ENCODE measurements at places on chromosomes 2 and 18.
A peak's percentile ranks its signal among the peaks of the same experiment; 100 is the strongest.

DNA sequence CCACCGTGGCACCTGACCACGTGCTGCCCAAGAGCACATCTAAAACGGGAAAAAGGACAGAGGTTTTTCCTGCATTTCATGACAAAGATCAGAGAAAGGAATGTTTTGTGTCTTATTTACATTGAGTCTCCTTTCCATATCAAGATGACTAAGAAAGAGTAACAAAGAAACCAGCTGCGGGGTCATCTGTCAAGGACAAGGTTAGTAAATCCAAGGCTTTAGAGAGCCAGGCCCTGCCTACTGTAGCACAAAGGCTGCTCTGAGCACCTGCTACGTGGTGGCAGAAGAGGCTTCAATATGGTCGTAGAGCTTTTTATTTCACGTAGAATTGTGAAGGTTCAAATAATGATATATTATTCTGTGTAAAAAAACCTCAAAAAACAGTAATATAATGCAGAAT is 51.0 kb downstream of the PRELID3A start:
- DNase-seq, result no peak

- no peak for DNase-seq
These were observed 270.3 kb upstream of the SALL3 start for GRCh38 chr18:78709261-78709809.

DNA sequence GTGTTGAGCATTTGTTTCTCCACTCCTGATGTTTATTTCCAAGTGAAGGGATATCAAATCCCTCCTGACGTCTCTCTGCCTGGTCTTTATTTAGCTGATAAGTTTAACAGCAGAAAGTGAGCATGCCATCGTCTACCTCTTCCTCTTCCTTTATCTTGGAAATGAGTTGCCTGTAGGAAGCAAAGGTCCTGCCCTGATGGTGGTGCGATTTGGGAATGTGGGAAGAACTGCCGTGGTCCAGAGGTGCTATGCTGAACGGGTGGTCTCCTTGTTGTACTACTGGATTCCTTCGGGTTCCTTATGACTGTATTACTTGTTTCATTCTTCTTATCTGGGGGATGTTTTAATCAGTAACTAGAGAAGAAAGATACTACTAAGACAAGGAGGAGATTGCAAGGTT is 217.5 kb downstream of the PMAIP1 start:
- no peak for DNase-seq

DNA sequence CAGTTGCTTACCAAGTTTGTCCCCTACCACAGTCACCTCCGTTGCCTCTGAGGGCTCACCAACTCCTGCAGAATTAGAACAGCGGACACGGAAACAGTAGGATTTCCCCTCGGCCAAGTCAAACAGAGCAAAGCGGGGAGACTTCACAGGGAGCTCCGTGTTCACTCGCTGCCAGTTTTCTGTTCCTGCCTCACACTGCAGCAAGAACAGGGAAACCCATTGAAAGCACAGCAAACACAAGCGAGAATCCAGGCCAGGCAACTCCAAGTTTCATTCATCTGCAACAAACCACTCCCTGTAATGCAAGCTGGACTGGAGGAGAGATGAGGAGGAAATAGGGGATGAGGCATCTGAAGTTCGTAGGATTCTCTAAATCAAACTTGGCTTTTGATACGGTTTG is 84.2 kb downstream of the MYOM1 start:
- DNase-seq, result no peak

DNA sequence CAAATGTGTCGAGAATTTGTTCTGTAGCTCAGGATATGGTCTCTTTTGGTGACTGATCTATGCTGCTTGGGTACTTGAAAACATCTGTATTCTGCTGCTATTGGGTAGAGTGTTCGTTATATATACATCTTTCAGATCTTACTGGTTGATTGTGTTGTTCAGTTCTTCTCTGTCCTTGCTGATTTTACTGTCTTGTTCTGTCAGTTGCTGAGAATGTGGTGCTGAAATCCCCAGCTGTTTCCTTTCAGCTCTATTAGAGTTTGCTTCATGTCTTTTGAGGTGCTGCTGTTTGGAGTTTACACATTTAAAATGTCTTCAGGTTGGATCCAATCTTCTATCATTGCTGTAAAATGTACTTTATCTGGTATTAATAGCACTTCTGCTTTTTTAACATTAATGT is 12.9 kb downstream of the BCL2L11 start:
- DNase-seq, result no peak

DNA sequence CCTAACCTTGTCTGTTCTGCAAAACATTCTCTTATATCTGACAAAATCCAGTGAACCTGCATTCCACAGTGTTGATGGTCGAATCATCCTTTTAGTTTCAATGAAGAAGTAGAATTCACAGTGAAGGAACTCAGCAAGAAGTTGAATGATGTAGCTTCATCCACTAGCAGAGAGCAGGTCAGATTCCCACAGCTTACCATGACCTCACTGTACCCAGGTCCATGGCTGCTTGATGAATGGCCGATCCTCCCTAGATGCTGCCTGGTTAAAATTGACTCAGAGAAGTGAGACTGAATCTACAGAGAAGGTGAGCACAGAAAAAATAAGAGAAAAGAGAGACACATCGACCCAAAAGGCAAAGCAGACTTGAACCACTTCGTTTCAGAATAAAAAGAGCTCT is 906.0 kb upstream of the CHAC2 start:
- no peak for DNase-seq

- no peak for DNase-seq
These were observed 39.0 kb downstream of the VAPA start for GRCh38 chr18:9952633-9953416.

DNA sequence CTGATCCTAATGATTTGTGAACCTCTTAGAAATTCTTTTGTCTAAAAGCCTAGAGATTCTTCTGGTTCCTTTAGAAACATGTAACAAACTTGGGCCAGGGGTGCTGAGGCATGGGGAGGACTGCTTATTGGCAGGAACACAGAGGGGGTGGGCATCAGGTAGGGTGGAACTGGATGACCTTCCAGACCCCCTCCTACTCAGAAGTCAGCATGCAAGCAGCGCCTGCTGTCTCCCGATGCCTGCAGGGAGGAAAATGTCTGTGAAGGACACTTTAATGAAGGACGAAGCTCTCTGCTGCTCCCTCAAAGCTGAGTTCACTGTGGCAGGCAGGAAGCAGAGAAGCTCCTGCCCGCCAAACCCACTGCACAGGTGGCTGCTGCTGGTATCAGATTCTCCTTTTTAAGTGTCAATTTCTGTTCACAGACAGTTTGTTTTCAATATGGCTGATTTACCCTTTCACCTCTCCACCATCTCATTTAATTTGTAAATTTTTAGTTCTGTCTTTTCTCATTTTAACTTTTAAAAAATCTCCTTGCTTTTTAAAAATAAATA is 19.4 kb downstream of the COA5 start:
- DNase-seq, result no peak

DNA sequence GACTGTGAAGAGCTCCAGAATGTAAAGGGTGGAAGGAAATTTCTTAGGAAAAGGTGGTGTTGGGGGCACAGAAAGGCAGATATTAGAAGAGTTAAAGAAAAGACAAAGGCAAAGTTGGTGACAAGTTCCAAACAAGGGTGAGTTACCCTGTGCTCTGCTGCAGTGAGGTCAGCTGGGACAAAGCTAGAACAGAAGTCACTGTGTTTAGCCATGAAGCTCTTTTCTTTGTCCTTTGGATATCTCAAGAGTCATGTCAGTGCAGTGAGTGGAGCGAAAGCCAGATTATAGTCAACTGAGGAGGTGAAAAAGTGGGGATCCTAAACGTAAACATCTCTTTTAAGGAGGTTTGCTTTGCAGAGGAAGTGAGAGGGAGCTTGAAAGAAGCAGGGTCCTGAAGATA is 187.8 kb upstream of the ALPP start:
- DNase-seq, result no peak

DNA sequence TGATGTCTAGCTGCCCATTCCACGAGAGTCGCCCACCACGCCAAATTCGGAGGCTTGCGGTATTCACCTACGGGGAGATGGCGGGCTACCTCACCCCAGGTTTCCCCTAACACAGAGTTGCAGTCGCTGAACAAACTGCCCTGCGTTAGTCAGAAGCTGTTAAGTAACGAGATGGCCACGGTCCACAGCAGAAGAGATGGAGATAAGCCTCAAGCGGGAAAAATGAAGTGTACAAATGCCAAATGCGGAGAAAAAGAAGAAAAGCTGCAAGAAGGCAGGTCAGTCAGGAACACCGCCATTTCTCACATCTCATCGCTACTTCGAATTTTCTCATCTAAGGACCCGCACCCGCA is 425 bp downstream of the ASB3 start:
- DNase-seq, result no peak

GRCh38 chr2:47225061-47225783 is 70.1 kb upstream of the STPG4 start:
- DNase-seq, result peak; percentile 45

DNA sequence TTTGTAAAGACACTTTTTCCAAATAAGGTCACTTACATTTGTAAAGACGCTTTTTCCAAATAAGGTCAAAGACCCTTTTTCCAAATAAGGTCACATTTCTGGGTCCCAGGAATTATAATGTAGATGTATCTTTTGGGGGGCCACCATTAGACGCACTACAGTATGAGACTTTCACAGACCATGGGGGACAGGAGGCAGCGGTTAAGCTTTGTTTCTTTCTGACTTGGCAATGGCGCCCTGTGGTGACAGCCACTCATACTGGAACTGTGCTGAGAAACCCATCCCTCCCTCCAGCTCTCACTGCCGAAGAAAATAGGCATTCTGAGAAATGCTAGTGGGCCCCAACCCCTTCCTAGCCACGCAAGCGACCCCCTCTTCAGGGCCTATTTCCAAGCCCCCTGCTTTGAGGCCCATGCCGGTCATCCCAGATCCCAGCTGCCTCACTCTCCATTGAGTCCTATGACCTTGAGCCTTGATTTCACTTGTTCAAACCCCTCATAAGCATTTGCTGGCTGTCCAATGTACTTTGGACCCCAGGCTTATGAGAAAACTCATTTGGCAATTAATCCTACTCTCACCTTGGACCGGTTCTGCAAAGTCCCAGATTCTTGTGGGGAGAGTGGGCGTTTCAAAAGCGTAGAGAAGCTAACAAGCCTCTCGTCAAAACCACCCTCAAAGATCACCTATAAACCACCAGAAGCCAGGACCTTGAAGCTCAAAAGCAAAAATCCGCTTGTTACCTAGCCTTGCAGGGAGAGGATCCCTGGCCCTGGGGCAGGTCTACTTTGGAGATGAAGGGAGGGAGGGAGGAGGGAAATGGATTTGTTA is 11.3 kb upstream of the SPATA3 start:
- no peak for DNase-seq
